ENCODE measurements at places on chromosomes 11 and 22. TPM values are rescaled to one million over a fixed set of nuclear protein-coding genes. Genes with fewer than 3 reads are reported as not detected.

Gene MS4A12
- total RNA-seq = not detected

Gene TLCD5
- total RNA-seq = 3.2 TPM

Gene FGF4
- total RNA-seq = not detected

Gene GAL3ST3
- total RNA-seq = not detected

Gene APOBEC3A
- total RNA-seq = not detected

Gene OR9Q2
- not detected for total RNA-seq

DNA sequence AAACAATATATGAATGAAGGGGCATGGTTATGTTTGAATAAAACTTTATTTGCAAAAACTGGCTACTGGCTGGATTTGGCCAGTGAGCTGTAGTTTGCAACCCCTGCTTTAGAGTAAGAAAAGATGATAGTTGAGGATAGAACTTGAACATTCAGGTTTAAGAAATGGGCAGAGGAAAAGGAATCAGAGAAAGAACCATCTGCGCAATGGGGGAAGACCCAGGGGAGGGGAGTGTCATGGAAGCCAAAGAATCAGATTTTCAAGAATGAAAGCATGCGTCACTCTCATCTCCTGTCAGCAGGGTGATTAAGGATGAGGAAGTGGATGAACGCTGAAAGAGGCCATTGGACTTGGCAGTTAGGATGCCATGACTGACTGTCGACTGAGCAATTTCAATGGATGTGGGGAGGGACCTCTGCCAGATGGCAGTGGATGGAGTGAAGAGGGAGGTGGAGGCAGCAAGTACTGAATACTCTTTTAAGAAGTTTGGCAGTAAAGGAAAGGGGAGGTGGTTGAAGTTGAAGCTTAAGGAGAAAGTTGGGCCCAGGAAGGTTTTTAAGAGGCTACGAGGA, 21.2 kb downstream of the FAT3 start:
- no peak for DNase-seq

DNA sequence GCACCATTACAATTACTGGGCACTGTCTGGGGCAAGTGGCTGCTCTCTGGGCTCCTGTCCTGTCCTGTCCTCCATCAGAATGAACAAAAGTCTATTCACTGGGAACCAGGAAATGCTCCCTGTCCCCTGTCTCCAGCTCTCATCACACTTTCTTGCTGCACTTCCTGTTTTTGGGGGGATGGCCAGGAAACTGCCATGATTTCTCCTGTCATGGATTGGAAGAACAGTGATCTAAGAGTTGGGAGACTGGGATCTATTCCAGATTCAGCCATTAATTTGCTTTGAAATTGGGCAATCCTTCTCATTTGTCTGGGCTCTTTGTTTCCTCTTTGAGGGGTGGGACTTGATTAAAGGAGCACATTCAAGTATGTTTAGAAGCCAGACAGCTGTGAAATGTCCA, 61.4 kb upstream of the KIRREL3 start:
- no peak for DNase-seq

DNA sequence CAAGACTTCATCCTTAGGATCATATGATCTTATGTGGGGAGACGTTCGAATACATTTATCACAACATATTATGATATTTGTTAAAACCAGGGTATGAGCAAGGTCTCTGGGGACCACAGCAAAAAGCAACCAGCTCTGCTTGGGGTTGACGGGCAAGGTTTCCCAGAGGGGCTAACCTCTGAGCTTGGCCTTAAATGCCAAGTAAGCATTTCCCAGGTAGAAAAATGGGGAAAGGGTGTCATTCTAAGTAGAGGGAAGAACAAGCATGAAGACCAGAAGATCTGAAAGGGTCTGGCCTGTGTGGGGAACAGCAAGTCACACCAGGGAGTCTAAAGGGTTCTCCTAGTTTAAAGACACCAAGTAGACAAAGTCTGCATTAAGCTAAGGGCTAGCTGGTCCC, 24.1 kb downstream of the CLMP start:
- DNase-seq = no peak

- DNase-seq = no peak
Measured at GRCh38 chr11:105045676-105046296, 651 bp upstream of the CARD16 start.

- peak; percentile 74 for DNase-seq
Measured at GRCh38 chr11:25970726-25971508, 361.0 kb upstream of the ANO3 start.

- DNase-seq = peak; percentile 62
Measured at GRCh38 chr11:27291302-27291889, 71.6 kb downstream of the CCDC34 start.

- no peak for DNase-seq
Measured at GRCh38 chr22:39472570-39473556, 16.1 kb downstream of the MGAT3 start.

- DNase-seq = no peak
Measured at GRCh38 chr11:24624432-24624831, 127.6 kb downstream of the LUZP2 start.

DNA sequence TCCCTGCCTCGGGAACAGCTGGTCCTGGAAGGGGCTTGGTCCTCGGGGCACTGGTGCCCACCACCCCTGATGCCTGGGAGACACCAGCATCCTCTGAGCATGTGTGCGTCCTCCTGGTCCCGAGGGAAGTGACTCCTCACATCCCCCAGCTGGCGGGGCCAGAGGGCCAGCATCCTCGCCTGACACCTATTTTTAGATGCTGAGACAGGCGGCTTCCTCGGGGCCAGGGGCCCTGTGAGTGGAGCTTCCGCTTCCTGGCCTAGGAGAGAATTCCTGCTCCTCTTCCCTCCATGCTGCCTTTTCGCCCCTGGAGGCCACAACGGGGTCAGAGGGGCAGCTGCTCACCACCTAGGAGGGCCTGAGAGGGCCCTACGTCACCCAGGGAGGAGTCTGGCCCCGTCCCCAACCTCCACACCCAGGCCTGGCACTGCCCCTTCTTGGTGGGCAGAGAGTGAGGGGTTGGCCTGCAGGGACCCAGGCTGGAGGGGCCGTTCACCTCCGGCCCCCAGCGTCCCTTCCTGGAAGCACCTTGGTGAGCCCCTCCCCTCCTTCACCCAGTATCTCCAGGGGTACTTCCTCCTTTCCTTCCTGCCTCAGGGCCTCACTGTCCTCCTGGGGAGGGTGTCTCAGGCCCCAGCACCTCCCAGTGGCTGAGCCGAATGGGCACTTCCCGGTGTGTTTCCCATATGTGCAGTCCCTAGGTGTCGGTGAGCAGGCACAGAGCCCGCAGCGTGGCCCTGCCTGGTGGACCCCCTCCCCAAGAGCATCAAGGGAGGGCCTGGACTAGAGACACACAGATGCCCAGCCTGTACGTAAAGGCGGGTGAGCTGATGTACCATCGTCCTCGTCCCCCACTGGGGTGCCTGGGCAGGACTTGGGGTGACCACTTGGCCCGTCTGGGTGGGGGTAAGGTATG, 6.1 kb downstream of the CD81 start:
- no peak for DNase-seq

- DNase-seq = no peak
Measured at GRCh38 chr11:12472401-12473005, 95.1 kb downstream of the PARVA start.

DNA sequence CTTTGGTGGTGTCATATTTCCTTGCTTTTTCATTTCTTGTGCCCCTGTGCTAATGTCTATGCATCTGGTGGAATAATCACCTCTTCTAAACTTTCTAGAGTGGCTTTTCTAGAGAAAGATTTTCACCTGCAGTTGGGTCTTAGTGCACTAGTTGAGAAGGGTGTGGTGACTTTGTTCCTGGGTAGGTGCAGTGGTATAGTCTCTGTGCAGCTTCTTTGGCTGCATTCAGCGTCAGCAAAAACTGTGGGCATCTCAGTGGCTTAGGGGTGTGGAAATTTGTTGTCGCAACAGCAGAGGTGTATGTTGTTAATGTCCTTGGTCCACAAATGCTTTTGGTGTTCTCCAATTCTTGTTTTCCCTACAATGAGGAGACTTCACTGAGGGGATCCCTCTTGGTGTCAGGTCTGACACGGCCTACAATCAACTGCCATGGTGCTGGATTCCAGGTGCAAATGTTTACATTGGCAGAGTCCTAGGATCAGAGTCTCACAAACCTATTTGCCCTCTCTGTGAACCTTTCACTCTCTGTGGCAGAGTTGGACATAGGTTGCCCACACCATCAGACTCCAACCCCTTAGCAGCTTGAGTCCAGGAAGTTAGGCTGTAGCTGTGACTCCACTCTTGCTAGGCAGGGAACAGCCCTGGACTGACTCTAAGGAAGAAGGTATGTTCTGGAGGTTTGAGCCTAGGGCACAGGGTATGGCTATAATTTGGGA, 48.8 kb downstream of the GDPD4 start:
- DNase-seq = peak; percentile 5

DNA sequence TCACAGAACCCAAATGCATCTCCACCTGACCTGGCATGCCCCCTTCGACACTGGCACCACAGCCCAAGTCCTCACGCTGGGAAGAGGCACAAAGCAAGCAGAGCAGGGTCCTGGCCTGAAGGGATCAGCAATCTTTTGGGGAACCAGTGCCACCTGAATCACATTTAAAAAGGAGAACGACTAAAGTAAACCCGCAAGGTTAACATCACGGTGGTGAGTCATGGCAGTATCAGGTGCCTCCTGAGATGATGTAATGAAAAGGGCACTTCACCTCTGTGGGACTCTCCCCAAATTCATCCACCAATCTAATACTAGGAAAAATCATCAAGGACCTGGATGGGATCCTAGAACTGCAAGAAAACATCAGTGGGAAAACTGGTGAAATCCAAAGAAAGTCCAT, 44.9 kb downstream of the PACSIN2 start:
- peak; percentile 88 for DNase-seq

- DNase-seq = no peak
Measured at GRCh38 chr11:97739932-97740800, 1280.6 kb upstream of the CNTN5 start.

GRCh38 chr11:131597890-131598289, 227.5 kb downstream of the NTM start:
- no peak for DNase-seq

DNA sequence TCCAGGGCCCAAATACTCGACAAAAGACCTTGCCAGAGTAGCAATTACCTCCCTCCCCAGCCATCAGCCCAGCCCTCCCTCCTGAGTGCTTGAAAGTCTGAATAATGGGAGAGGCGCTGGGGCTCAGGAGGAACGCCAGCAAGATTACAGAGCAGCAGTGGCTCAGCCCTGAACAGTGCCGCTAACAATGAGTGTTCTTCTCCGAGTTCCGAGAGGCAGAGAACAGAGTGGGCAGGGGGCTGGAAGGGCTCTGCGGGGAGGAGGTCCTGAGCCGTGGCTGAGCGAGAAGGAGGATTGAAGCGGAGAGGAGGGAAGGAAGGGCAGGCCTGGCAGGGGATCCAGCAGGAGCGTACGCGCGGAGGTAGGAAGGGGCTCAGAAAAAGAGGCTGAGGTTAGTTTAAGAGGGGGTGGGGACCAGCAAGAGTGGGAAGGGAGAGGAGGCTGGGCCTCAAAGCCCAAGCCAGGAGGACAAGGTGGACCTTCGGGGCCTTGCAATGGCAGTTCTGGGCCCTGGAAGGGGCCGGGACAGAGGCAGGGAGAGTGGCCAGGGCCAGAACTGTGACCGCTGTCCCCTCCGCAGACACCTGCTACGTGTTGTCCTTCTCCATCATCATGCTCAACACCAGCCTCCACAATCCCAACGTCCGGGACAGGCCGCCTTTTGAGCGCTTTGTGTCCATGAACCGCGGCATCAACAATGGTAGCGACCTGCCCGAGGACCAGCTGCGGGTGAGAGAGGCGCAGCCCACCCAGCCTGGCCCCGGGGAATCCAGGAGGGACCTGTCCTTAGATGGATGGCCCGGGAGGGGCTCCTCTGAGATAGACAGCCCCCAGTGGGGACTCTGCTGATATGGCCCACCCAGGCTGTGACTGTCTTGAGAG, 20.6 kb downstream of the CYTH4 start:
- no peak for DNase-seq

DNA sequence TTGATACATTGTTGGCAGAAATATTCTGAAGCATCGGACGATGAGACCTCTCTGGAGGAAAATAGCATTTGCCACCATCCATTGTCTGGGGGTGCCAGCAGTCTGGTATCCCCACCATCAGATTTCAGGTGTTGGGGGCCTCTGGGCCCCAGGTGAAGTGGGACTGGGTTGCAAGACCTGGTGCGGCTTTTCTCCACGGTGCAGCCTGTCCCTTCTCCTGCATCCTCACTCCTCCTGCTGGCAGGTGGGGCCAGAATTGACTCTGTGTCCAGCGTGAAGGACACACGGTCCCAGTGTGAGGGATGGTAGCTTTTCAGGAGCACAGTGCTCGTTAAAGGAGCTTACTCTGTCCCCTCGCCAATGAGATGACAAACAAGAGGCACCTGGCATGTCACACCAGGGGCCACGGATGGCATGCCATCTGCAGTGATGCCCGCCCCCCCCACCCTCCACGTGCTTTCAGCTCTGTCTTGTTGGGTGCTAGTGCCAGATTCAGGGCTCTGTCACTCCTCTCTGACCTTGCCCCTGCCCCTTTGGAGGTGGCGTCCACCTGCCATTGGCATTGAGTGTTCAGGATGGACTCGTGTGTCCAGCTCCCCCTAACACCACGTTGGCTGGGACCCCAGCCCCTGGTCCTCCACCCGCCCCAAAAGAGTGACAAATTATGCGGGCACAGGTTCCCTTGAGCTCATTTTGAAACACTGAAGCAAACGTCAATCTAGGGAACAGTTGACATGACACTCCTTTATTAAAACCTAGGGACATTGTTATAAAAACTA, 62.4 kb downstream of the PARVG start:
- DNase-seq = no peak

DNA sequence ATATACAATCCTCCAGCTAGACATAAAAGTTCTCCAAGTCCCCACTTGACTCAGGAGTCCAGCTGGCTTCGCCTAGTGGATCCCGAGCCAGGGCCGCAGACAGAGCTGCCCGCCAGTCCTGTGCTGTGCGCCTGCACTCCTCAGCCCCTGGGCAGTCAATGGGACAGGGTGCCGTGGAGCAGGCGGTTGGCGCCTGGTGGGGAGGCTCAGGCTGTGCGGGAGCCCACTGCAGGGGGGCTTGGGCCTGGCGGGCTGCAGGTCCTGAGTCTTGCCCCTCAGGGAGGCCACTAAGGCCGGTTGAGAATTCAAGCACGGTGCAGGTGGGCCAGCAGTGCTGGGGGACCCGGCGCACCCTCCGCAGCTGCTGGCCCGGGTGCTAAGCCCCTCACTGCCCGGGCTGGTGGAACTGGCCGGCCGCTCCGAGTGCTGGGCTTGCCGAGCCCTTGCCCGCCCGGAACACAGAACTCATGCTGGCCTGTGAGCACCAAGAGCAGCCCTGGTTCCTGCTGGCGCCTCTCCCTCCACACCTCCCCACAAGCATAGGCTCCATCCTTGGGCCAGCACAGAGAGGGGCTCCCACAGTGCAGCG, 884.8 kb upstream of the LRRC4C start:
- no peak for DNase-seq

DNA sequence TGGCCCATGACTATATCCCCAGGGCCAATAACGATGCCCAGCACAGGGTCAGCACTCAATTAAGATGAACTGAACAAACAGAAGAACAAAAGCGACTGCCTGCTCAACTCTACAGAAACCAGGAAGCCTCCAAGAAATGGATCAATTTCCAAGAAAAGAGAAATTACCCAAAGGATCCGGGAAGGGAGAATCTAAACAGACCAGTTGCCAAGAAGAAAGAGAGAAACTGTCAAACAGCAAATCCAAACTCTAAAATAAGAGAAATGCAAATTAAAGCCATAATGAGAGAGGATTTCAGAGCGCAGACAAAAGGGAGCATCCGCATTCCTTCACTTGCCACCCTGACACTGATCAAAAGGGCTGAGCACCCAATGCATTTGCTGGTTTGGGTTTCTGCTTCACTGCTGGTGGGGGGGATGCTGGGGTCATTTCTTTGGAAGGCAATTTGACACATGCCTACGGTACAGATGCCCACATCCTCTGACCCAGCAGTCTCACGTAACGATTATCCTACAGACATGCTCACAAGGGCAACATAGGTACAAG, 37.7 kb upstream of the RFPL3 start:
- DNase-seq = no peak
